Activated naive CD8-positive, alpha-beta T cell treated with anti-CD3 and anti-CD28 coated beads for 36 hours (primary cell): ENCODE measurements at places on chromosomes 1 and 21.

- DNase-seq, result no peak
These were observed 81.5 kb downstream of the BEND5 start for GRCh38 chr1:48695161-48695560.

DNA sequence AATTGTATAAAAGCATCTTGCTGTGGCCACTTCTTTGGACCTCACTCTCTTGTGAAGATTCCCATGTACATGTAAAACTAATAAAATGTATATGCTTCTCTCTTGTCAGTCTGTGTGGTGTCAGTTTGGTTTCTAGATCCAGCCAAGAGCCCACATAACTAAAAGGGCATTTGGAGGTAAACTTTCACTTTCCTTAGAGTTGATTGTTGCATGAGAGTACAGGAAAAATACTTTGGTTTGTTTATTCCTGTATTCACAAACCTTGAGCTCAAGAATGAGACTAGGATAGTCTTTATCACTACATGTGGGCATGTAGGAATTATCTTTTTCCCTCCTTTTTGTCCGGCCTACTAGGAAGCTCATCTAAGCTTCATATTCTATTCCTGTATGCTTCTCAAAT is 50.9 kb downstream of the KCTD3 start:
- DNase-seq, result no peak

DNA sequence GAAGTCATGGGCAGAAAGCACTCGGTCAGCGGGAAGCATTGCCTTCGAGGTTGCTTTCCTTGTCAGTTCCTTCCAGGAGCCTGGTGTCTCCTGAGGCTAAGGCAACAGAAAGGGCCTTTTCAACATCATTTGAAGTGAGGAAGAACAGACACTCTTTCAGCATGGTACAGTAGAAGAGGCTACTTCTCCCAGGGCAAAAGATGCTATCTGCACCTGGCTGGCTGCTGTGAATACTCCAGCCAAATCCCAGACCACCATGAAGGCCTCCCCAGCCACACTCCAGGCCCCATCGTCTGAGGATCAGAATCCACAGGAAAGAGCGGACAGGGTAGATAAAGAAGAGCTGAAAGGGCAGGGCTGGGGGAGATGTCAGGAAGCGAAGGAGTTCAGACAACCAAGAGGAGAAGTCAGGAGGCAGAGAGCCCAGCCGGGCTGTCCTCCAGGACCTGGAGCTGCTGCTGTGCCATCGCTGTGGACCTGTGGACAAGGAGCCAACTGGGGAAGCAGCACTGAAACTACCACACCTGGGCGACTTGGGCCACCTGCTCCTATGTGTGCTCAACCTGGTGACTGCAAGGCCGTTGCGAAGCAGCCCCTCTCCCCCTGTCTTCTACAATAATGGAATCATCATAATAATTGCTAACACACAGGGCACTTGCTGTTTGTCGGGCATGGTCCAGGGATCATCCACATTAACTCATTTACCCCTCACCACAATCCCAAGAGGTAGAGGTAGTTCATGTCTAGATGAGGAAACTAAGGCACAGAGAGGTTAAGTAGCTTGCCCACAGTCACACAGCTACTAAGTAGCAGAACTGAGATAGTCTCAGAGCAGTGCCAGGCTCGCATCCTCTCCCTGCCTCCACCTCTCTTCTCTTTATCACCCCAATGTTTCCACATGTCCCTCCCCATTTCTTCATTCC is 88.0 kb upstream of the ZBTB40 start:
- DNase-seq, result no peak

DNA sequence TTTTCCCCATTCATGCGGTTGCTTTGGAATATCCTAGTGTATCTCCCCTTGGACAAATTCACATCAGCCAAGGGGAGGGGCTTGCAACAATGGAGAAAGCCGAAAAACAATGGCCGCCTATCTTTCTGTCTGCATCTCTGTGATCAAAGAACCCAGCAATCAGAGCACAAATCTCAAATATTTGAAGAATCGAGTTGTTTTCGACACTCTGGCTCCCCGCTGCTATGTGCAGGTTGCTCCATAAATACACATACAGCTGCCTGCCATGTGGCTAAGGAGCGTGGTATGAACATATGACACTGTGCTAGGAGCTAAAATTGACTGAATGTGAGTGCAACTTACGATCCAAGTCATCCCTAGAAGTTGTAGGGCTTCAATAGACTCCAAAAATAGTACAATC is 8.5 kb downstream of the CFHR4 start:
- no peak for DNase-seq

DNA sequence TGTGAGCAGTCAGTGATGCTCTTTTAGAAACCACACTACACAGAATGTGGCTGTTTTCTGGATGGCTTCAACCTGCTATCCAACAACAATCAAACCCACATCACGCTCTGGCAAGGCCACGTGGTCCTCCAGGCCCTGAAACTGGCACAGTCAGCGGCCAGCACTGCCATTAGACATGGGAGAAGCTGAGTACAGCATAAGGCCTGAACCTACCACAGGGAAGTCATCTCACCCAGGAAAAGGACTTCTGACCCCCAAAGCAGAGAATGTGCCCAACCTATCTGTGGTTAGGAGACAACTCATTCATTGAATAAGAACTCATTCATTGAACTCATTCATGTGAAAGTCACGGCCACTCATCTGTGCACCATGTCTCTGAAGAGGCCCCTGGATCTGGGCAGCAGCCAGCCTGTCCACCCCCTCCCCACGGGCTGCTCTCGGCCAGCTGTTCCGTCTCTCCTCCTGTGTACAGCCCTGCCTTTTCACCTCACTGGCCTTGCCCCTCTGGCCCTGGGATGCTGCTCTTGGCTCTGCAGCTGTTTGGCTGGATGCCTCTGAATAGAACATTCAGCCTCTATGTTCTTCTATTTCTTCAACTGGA is 41.1 kb downstream of the C1orf198 start:
- DNase-seq, result no peak

DNA sequence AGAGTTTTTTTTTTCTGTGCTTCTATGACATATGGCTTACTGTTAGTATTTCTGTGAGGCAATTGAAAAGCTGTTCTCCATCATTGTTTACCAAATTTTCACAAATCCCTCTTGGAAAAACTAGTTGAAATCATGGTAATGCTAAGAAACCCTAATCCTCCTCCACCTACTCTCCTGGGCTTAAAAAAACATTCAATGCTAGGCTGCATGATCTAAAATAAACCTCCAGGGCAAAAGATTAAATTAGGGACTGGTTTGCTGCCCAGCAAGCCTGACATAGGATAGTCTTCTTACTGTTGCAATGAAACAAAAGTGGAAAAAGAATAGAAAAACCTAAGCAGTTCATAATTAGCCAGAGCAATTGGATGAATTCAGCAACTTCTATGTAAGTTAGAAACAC is 16.1 kb downstream of the C1orf52 start:
- no peak for DNase-seq

DNA sequence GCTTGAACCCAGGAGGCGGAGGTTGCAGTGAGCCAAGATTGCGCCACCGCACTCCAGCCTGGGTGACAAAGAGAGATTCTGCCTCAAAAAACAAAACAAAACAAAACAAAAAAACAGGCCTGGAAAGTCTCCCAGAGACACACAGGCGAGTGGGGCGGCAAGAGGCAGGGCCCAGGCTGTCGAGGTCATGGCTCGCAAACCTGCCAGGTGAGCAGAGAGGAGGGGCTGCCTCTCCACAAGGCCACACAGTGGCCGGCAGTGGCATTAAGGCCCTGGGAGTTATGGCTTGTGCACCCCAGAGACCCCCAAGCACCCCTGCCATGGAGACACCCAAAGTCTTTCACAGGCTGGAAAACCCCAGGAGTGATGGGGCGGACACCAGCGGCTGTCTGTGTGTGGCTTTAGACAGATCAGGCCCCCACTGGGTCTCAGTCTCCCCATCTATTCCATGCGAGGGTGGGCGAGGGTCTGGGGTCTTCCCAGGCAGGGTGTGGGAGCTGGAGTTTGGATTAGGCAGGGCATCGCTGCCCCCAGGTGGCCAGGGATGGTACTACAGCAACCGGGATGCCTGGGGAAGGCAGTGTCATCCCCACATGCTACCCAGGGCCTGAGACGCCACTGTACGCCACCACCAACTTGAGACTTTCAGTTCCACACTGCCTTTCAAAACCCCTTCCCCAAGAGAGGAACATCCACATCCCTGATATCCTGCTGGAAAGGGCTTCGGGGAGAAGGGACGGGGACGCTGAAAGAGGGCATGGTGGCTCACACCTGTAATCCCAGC is 7.3 kb upstream of the CTRC start:
- peak; percentile 62 for DNase-seq

GRCh38 chr1:201585901-201586300 is 47.0 kb downstream of the NAV1 start:
- DNase-seq, result no peak

DNA sequence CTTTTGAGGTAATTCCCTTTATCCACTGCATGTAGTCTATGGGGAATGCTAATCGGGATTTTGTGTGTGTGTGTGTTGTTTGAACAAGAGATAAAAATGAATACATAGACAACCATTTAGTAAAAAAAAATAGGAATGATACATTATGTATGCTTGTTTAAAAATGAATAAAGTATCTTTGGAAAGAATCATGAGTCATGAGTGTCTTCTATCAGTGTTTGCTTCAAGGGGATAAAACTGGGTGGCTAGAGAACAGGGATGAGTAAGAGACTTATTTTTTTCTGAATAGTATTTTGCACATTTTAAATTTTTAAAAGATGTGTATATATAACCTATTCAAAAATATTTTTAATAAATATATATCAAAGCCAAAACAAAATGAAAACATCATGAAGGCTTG is 839.4 kb upstream of the ADGRL4 start:
- DNase-seq, result no peak

GRCh38 chr21:21034036-21034435 is 35.8 kb downstream of the NCAM2 start:
- DNase-seq, result no peak

DNA sequence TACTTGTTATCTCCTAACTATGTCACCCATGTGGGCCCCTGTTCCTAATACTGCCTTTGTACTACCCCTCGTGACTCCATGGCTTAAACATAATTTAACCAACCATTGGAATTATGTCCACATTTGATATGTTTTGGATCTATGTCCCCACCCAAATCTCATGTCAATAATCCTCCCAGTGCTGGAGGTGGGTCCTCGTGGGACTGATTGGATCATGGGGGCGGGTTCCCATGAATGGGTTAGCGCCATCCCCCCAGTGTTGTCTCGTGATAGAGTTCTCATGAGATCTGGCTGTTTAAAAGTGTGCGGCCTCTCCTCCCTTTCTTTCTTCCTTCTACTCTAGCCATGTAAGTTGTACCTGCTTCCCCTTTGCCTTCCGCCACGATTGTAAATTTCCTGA is 9.8 kb downstream of the CBR1 start:
- DNase-seq, result no peak

- no peak for DNase-seq
These were observed 9.1 kb downstream of the IBA57 start for GRCh38 chr1:228174482-228175315.

- DNase-seq, result no peak
These were observed 65.9 kb upstream of the LRRN2 start for GRCh38 chr1:204751480-204751879.

- DNase-seq, result no peak
These were observed 87.4 kb downstream of the UBR4 start for GRCh38 chr1:19122668-19123067.

DNA sequence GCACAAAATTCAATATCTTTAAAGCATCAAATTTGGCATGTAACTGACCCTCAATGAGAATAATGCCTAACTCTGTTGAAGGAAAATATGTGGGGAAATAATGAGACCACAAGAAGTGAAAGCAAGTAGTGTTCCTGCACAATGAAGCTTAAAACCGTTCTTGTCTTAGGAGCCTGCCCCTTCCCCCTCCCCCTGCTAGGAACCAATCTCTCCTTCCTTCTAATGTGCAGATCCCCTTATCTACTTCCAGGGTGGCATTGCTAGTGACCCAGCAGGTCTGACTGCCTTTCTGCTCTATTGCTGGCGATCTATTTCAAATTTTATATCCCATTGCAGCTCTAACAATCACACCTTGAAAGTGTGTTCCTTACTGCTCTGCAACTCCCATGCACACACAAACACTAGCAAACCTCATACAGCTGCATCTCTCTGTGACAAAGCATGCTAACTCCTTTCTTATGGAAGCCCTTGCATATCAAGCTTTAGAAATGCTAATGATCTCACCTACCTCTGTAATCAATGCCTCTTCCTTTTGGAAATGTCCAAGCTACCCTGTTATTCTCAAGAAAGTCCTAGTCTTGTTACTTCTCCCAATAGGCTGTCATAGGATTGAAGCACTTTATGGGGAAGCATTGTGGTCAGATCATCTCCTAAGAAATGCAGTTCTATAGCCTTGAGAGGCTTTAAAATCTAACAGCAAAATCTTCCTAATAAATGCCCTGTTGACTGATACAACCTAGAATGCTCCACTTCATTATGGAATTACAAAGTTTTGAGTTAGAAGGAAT is 26.5 kb downstream of the BCL9 start:
- DNase-seq, result no peak

GRCh38 chr1:221241592-221241991 is 362.3 kb downstream of the HLX start:
- no peak for DNase-seq

DNA sequence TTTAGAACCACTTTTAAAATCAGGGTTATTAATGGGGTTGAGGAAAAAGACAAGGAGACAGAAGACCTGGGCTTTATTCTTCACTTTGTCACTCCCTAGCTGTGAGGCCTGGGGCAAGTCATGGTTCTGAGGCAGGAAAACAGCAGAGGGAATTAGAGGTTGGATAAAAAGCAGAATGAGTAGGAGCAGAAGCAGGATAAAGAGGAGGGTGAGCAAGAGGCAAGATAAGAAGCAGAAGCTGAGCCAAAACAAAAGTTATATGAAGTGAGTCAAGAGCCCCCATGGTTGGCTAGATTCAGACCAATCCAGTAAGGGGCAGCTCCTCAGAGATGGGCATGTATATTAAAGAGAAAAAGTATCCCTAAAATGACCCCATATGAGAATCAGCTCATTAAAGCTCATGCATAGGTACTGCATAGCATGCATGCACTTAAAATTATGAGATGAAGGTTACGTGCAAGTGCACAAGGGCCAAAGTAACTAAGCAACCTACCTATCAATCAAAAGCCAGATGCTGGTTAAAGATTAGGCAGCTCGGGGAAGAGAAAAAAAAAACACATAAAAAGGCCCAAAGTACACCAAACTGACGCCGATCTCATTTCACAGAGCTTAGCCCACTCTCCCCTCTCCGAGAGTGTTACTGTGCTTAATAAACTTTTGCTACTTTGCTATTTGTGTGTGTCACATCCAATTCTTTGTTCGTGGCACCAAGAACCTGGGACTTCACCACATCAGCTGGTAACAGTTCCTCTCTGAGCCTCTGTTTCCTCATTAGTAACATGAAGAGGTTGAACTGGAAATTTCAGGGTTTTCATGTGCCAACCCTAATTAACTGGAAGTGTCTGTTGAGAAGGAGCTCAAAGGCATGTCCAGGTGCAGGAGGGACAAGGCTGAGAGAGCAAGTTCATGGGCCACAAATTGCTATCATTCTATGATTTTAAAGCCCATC is 2.2 kb downstream of the AVPR1B start:
- no peak for DNase-seq

GRCh38 chr1:21034725-21035628 is 141.7 kb downstream of the EIF4G3 start:
- no peak for DNase-seq
